CD4-positive, alpha-beta T cell treated with Interferon alpha-2 for 1 hour (primary cell): ENCODE measurements at places on chromosomes 11 and 22.
A peak's percentile ranks its signal among the peaks of the same experiment; 100 is the strongest.

GRCh38 chr22:42074132-42074811 is at the start of gene PHETA2:
Gene PHETA2 (plus strand): TSS chr22:42074248. CDS start chr22:42077294, 3,046 bp downstream.
- DNase-seq = peak; percentile 61

- no peak for DNase-seq
Observed at GRCh38 chr22:38073150-38074130, 10.5 kb downstream of the SLC16A8 start.

DNA sequence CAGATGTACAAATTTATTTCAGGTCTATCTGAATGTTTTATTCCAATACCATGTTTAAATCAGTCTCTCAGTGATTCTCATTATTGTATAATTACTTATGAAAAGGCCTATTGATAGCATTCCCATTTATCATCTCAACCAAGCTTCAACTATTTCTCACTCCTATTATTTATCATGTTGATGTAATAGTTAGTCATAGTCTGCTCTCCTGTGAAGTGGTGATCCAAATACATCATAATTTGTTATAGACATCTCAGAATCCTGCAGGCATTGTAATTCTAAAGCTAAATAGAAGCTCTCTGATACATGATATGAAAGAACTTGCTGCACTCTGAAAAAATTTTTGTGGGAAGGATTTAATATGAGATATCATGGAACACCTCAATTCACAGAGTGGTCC is 21.8 kb upstream of the OR8G1 start:
- DNase-seq = no peak

GRCh38 chr22:23850136-23850611 is 7.5 kb upstream of the SLC2A11 start:
- DNase-seq = no peak

GRCh38 chr11:12973528-12974181 is 35.5 kb upstream of the RASSF10 start:
- DNase-seq = no peak

- DNase-seq = no peak
Observed at GRCh38 chr11:124791626-124792341, 8.4 kb downstream of the MSANTD2 start.

- DNase-seq = no peak
Observed at GRCh38 chr11:46116007-46116711, 5.1 kb downstream of the PHF21A start.
